ENCODE measurements at places on chromosomes 11 and 22. TPM values are rescaled to one million over a fixed set of nuclear protein-coding genes. Genes with fewer than 3 reads are reported as not detected.

Gene DSCAML1
- total RNA-seq = not detected

Gene TRPM5
- not detected for total RNA-seq

Gene SEPTIN3
- total RNA-seq = not detected

Gene NEFH
- total RNA-seq = 0.26 TPM

Gene KLHDC7B
- total RNA-seq = under 0.01 TPM
